ENCODE measurements at places on chromosomes 2 and 18.

DNA sequence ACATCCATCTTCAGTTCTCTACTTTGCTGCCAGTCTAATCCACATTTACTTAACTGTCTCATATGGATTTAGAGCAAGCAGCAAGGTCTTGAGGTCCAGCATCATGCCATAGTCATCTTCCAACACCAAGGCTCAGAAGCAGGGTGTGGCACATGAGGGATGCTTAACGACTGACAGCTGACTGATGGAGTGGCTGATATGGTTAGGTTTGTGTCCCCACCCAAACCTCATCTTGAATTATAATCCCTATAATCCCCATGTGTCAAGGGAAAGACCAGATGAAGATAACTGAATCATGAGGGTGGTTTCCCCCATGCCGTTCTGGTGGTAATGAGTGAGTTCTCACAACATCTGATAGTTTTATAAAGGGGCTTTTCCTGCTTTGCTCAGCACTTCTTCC lies 257.3 kb downstream of the NBAS start:
- no peak for DNase-seq
- no peaks in the 10 kb centered on the region for H3K4me1 ChIP-seq
- H3K4me3 ChIP-seq = no peak overlapping the region
- no peaks in the 10 kb centered on the region for H3K27me3 ChIP-seq

DNA sequence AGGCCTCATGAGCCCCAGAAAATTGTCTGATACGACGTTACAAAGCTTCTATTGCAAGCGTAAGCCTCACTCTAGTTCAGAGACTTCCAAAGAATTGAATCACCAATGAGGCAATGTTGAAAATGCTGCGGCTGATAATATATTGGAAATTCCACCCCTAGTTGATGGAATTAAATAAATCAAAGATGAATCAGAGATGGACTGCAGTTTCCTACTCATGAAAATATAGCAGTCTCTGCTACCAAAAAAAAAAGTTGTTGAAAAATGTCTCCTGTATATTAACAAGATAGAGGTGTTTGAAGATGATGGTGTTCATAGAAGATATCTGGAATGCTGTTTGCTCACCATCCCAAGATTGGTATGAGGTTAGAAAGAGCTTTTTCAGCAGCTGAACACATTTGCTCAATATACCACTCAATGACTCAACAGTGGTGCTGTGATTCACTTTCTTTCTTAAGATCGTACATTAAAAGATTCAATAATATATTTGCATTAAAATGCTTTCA lies 99.8 kb upstream of the ARHGAP28 start:
- no peak overlapping the region for H3K4me3 ChIP-seq
- no peaks in the 10 kb centered on the region for H3K27me3 ChIP-seq
- no peaks in the 10 kb centered on the region for H3K36me3 ChIP-seq
- H3K27ac ChIP-seq = no peak overlapping the region
- no peaks in the 10 kb centered on the region for H3K4me1 ChIP-seq
- no peak for DNase-seq

GRCh38 chr2:196783431-196784094 lies 15.9 kb downstream of the GTF3C3 start:
- no peaks in the 10 kb centered on the region for H3K4me1 ChIP-seq
- H3K4me3 ChIP-seq = no peak overlapping the region
- no peak overlapping the region for H3K27ac ChIP-seq

GRCh38 chr2:23350041-23350791 lies 34.8 kb upstream of the KLHL29 start:
- peaks cover 5% of the 10 kb centered on the region for H3K4me1 ChIP-seq
- H3K27me3 ChIP-seq = no peaks in the 10 kb centered on the region
- H3K27ac ChIP-seq = peak overlapping the region; percentile 56
- H3K4me3 ChIP-seq = no peak overlapping the region

DNA sequence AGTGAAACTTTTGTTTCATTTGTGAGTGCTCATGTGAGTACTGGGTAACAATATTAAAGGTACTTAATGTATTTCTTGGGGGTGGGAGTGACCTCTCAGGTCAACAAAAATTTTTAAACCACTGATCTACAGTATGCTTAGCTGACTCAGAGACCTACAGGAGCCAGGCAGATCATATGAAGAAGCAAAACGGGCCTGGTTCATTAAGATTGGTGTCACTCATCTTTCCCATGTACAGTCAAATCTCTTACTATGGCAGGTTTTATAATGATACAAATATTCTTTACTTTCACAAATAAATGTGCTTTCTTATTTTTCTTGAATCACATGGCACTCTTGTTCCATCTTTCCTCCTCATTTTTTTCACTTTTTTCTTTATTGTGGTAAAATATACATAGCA lies 7.7 kb upstream of the TMSB10 start:
- H3K4me1 ChIP-seq = no peaks in the 10 kb centered on the region
- no peak for DNase-seq
- H3K4me3 ChIP-seq = no peak overlapping the region
- no peaks in the 10 kb centered on the region for H3K27me3 ChIP-seq
- no peaks in the 10 kb centered on the region for H3K36me3 ChIP-seq

- no peak overlapping the region for H3K27ac ChIP-seq
- no peak for DNase-seq
- H3K27me3 ChIP-seq = no peaks in the 10 kb centered on the region
- no peaks in the 10 kb centered on the region for H3K36me3 ChIP-seq
- peaks cover 11% of the 10 kb centered on the region for H3K4me1 ChIP-seq
- H3K4me3 ChIP-seq = no peak overlapping the region
These were observed 16.8 kb upstream of the SLC1A4 start for GRCh38 chr2:64972426-64972825.

DNA sequence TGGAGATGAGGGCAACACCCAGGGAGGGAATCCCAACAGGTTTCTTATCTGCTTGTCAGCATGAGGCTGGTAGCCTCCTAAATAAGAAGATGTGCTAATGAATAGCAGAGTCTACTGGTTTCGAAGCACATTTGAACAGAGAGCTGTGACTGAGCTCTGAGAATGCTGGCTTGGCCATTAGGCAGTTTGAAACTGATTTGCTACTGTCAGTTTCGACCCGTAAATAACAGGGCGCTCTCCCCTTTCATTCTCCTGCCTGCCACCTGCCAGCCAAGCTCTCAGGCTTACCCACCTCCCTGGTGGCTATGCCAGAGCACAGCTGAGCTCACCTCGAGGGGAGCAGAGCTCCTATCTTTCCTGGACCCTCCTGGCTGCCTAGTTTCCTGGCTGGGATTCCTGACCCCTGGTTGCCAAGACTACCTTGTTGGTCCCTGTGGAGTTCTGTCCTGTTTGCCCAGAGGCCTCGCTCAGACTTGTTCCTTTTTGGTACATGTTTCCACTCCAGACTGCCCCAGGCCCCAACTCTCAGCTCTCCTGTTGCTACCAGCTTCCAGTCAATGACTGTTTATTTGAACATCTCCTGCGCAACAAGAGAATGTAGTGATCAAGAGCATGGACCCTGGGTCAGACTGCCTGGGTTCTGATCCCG lies 102.3 kb upstream of the ALPP start:
- no peaks in the 10 kb centered on the region for H3K4me1 ChIP-seq
- H3K27me3 ChIP-seq = no peaks in the 10 kb centered on the region

DNA sequence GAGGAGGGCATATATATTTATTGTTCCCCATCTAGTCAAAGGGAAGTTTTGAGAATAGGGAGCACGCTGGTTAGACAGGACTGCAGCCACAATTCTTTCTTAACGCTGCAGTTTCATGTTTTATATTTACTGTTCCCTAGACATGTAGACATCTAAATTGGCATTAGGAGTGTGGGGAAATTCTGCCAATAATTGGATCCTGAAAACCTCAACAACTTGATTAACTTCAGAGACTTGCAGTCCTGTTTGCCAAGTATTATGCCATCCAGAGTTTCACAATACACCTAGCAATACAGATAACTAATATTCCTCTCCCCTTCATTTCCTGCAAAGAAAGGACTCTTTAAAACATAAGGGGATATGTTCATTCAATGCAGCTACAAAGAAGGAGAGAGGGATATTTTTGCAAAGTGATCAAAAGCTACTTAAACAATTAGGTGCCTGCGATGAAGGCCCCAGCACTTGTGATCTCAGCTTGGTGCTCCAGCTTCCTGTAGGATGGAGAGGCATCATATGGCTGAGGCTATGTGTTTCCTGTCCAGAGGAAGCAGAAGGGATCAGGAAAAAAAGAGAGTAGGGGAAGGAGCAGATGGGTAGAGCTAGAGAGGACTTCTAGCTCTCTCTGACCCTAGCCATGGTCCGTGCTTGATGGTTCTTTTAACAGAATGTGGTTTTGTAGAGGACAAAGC lies 264.4 kb downstream of the MTX2 start:
- no peaks in the 10 kb centered on the region for H3K36me3 ChIP-seq
- H3K4me3 ChIP-seq = no peak overlapping the region
- H3K4me1 ChIP-seq = peaks cover 11% of the 10 kb centered on the region
- no peak overlapping the region for H3K27ac ChIP-seq

GRCh38 chr2:113848758-113849415 lies 41.0 kb upstream of the ACTR3 start:
- H3K36me3 ChIP-seq = no peaks in the 10 kb centered on the region
- H3K27me3 ChIP-seq = no peaks in the 10 kb centered on the region
- no peak overlapping the region for H3K4me3 ChIP-seq
- peak overlapping the region; percentile 77 for H3K27ac ChIP-seq

DNA sequence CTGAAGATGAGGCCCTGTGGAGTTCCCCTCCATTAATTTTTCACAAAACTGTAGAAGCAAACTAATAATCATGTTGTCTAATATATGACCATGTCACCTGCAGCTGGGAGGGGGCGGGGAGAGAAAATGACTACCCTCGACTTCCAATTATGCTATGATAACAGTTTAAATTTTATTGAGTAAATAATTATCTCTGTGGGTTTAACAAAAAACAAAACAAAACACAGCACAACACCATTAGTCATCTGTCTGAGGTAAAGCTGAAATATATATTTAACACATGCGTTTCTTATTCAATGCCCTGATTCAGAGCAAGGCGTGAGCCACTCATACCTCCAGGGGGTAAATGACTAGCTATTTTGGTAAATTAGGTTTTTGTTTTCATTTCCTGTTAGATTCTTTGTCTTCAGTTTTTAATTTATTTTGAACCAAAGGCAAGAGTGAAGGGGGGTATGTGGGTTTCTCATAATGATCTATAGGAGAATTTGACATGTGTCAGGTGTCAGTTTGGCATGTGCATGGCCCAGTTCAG lies 77.4 kb upstream of the ZCCHC2 start:
- H3K27me3 ChIP-seq = no peaks in the 10 kb centered on the region
- no peaks in the 10 kb centered on the region for H3K36me3 ChIP-seq
- no peak overlapping the region for H3K27ac ChIP-seq
- no peak overlapping the region for H3K4me3 ChIP-seq
- H3K4me1 ChIP-seq = peaks cover 1% of the 10 kb centered on the region
